GM12892 (cell line): ENCODE measurements at places on chromosomes 4 and X.

DNA sequence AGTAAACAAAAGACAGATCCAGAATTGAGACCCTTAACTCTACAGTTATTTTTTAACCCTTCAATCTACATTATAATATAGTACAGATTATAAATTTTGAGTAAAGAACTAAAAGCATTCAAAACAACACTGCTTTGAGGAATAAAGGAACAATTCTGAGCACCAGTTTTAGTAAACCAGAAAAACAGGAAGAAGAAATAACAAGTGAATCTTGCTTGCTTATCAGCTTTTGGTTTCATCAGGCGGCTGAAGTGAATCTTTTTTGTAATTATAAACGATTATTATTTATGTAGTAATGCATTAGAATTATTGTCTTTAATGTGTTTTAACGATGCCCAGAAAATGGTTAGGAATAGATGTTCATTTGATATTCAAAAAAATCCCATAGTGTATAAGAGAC, 305.4 kb downstream of the ARAP2 start:
- no peak for DNase-seq

- DNase-seq = no peak
Measured at GRCh38 chr4:19831644-19832285, 419.9 kb upstream of the SLIT2 start.

DNA sequence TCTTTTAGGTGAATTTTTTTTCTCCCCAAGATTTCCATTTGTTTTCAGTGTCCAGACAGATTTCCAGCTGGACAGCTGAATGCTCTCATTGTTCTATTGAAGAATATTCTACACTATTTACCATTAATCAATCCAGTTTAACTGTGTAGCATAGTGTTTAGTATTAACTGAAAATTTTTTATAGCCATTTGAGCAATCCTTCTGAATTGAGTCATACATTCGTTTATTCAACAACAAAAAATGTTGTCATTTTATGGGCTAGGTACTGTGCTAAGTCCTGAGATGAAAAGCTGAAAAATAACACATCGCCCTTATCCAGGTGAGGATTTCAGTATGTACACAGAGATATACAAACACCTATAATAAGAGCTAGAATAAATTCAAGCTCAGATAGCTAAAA, 223.3 kb downstream of the COL25A1 start:
- DNase-seq = no peak

- no peak for DNase-seq
Measured at GRCh38 chr4:89988268-89988667, 93.6 kb downstream of the MMRN1 start.

DNA sequence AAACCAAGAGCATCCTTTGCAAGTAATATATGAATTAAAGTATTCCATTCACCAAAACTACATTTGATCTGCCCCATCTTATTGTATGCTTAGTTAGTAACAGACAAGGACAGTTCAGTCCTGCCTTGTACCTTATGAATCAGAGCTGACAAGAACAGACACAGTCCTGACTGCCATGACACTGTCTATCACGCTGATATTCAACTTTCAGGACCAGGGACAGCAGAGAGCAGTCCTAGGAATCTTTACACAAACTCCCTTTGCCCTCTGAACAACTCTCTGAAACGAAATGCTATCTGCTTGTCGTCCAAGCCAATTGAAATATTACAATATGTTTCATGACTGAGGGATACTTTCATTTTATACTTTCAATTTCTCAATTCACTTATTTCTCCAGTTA, 268.6 kb upstream of the VCX start:
- no peak for DNase-seq

- DNase-seq = no peak
Measured at GRCh38 chrX:55026143-55026542, 4.6 kb downstream of the ALAS2 start.

- DNase-seq = no peak
Measured at GRCh38 chrX:28472926-28473325, 114.3 kb upstream of the IL1RAPL1 start.

GRCh38 chr4:141567326-141567915, 69.0 kb upstream of the IL15 start:
- no peak for DNase-seq

- no peak for DNase-seq
Measured at GRCh38 chrX:149629730-149630387, 1.7 kb downstream of the TMEM185A start.

- no peak for DNase-seq
Measured at GRCh38 chrX:96244955-96245354, 439.7 kb upstream of the DIAPH2 start.

GRCh38 chr4:39631700-39632079, 7.0 kb downstream of the SMIM14 start:
- DNase-seq = no peak

DNA sequence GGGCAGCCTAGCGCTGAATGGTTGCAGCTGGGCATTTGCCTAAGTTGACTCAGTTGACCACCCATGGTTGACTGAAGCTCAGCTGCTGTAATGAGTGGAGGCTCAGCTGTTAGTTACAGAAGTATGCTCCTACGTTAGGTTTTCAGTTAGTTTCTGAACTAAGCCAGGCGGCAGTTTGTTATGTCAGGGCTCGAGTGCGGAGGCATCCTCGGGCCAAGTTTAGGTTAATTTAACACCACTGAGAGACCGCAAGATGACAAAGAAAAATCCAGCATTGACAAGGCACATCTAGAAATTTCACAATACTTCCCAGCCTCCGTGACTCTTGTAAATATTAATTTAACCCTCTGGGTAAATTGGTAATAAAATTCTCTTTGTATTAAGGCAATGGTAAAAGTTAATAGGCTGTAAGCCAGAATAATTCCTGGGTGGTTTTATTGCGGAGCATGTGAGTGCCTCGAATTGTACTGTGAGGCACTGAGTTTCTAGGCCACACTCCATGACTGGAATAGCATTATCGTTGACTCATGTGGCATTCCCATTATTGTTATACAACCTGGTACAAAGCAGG, 33.1 kb upstream of the CDKN2AIP start:
- no peak for DNase-seq

GRCh38 chr4:98619180-98619579, 39.2 kb downstream of the TSPAN5 start:
- no peak for DNase-seq

DNA sequence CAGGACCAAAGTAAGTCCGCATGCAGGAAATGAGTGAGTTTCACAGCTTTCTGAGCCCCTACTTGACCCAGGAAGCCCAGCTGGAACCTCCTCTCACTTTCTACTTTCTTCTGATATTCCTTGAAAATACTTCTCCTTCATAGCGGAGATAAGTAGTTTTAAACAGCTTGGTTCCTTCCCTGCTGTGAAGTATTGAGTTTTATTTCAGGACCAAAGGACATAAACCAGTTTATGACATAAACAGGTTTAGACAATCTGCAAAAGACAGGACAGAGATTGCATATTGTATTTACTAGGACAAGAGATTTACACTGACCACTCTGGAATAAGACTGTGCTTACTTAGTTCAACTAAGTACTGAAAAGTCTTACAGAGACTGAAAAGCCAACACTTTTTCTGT, 54.8 kb downstream of the PAGE2 start:
- DNase-seq = no peak

DNA sequence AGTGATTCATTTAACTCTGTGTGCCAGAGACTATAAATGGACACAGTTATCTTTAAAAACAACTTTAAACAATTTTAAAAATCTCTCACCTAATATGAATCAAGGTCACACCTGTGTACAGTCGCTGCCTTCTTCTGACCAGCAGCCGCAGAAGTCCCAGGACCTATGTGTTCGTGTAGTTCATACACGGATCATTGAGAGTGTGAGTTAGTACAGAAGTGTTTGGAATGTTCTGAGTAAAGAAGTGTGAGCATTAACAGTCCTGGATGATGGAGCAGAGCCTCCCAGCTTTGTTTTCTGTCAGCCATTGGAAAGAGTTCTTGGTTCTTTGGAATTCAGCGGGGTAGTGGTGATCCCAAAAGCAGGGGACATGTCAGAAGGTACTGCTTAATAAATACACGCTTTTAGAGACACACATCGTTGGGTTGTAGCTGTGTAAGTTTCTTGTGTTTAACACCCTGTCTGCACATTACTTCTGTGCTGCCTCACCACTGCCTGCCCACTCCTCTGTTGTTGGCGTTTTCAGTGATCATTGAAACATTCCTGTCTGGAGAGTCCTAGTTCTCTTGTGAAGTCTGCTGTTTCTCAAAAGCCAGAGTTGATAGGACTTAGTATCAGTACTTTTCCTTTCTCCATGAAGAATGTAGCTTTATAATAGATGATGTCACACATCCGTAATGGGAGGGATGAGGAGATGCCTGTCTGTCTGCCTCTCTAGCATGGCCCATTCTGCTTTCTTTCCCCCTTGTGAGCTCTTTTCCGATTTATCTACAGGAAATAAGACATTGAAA, 90.6 kb downstream of the PTTG2 start:
- no peak for DNase-seq

GRCh38 chr4:99857307-99857706, 36.9 kb downstream of the LAMTOR3 start:
- DNase-seq = no peak

GRCh38 chr4:64477127-64477526, 67.9 kb upstream of the TECRL start:
- DNase-seq = no peak

DNA sequence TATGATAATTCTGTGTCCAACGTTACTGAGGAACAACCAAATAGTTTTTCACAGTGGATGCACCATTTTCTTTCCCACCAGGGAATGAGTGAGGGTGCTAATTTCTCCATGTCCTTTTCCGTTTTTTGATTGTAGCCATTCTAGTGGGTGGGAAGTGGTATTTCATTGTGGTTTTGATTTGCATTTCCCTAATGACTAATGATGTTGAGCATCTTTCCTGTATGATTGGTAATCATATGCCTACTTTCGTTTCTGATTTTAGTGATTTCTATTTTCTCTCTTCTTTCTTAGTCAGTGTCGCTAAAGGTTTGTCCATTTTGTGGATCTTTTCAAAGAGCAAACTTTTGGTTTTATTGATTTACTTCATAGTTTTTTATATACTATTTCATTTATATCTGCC, 32.1 kb upstream of the TEX13D start:
- no peak for DNase-seq

DNA sequence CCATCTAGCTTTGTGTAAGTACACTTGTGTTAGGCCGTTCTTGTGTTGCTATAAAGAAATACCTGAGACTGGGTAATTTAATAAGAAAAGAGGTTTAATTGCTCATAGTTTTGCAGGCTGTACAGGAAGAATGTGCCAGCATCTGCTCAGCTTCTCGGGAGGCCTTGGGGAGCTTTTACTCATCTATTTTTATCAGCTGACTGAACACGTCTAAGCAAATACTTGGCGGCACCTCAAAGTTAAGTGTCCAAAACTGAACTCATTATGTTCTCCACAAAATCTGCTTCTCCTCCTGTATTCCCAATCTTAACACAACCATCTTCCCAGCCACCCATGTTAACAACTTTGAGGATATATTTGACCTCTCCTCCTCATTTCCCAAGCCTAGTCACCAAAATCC, 42.4 kb upstream of the GATB start:
- no peak for DNase-seq

DNA sequence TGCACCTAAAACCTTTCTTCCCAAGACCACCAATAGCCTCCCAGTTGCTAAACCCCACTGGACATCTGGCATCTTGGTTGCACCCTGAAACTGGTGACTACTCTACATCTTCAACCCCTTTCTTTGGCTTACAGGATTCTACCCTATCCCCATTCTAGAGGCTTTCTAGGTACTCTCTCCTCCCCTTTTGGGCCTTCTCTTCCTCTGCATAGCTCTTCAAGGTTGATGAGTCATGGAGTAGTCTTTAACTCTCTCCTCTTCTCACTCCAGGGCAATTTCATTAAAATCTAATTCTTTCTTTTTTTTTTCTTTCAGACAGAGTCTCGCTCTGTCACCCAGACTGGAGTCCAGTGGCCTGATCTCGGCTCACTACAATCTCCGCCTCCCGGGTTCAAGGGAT, 16.8 kb downstream of the APOO start:
- no peak for DNase-seq

GRCh38 chr4:173505924-173506518, 24.0 kb downstream of the HAND2 start:
- DNase-seq = no peak
